ENCODE measurements at places on chromosomes 16 and 17.

- DNase-seq = no peak
These were observed 20.5 kb upstream of the SDR42E2 start for GRCh38 chr16:22141767-22142166.

- DNase-seq = no peak
These were observed 9.9 kb downstream of the DBNDD1 start for GRCh38 chr16:90009172-90009899.

- no peak for DNase-seq
These were observed 21.2 kb downstream of the IGFBP4 start for GRCh38 chr17:40464392-40464855.

DNA sequence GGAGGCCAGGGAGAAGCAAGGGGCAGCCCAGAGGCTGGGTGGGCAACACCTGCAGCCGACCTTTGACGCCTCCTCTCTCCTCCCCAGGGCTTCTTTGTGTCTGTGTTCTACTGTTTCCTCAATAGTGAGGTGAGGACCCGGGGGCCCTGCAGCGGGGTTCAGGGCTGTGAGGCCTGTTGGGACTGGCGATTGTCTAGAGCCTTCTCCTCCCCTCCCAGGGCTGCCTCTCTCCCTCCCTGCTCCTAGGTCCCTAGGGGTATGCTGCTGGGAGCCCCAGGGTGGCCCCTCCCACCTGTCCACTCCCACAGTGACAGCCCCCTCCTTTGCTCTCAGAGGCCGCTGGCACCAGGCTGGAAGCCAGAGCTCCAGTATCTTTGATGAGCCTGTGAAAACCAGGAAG lies 10.8 kb upstream of the SPPL2C start:
- no peak for DNase-seq

- no peak for DNase-seq
These were observed 103.9 kb downstream of the METRNL start for GRCh38 chr17:83183145-83183948.

All from Panc1 (cell line).